SK-MEL-5 (cell line): ENCODE measurements at places on chromosomes 16 and 17. TPM values are rescaled to one million over a fixed set of nuclear protein-coding genes. Genes with fewer than 3 reads are reported as not detected.
A peak's percentile ranks its signal among the peaks of the same experiment; 100 is the strongest.

- peak; percentile 86 for DNase-seq
Measured at GRCh38 chr17:42720996-42721583, 23.8 kb downstream of the EZH1 start.

WNK4 gene
- 0.21 and 0.53 TPM in 2 replicates for total RNA-seq

DNA sequence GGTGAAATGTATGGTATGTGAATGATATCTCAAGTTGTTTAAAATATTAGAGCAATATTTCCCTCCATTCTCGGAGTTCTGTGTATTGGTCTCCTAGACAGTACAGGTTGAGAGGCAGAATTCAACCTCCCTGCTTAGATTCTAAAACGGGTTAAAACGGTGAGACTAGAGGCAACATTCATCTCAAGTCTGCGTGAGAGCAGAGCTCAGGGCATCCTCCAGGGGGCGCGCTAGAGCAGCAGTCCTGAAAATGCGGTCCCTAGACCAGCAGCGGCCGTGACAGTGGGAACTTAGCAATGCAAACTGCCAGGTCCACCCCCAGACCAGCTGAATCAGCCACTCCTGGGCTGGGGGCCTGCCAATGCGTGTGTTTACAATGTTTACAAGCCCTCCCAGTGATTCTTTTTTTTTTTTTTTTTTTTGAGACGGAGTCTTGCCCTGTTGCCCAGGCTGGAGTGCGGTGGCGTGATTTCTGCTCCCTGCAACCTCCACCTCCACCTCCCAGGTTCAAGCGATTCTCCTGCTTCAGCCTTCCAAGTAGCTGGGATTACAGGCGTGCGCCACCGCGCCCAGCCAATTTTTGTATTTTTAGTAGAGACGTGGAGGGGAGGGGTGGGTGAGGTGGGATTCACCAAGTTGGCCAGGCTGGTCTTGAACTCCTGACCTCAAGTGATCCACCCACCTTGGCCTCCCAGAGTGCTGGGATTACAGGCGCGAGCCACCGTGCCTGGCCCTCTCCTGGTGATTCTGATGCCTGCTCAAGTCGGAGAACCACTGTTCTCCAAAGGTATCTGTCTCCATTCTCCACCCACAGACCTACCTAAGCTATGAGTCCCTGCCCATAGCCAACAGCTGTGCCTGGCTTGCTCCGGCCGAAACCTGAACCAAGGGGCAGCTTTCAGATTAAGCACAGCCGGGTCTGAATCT is 24.2 kb downstream of the KLHL36 start:
- DNase-seq, result peak; percentile 75

DNA sequence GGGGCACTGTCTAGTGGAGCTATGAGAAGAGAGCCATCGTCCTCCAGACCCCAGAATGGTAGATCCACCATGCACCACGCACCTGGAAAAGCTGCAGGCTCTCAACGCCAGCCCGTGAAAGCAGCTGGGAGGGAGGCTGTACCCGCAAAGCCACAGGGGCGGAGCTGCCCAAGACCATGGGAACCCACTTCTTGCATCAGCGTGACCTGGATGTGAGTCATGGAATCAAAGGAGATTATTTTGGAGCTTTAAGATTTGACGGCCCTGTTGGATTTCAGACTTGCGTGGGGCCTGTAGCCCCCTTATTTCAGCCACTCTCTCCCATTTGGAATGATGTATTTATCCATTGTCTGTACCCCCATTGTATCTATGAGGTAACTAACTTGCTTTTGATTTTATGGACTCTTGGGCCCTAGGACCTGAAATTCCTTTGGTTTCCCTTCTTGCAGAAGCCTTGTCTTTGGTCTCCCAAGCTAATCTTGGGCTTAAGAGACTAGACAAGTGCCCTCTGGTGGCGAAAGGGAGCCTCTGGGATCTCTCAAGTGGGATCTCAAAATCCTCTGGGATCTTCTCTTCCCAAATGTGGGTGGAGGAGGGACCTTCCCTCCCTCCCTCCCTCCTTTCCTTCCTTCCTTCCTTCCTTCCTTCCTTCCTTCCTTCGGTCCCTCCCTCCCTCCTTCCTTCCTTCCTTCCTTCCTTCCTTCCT is 58.2 kb upstream of the HAPSTR1 start:
- peak; percentile 81 for DNase-seq

GRCh38 chr17:28053725-28054124 is 11.2 kb downstream of the NLK start:
- no peak for DNase-seq
